ENCODE measurements at places on chromosomes 7 and 10. TPM values are rescaled to one million over a fixed set of nuclear protein-coding genes. Genes with fewer than 3 reads are reported as not detected.

Gene CASP7
- polyA plus RNA-seq, result 8.9 TPM

Gene HOXA10
- polyA plus RNA-seq, result not detected

Gene CPN1
- 0.17 TPM for polyA plus RNA-seq

- DNase-seq, result peak; percentile 28
These were observed 32.1 kb downstream of the LRRC27 start for GRCh38 chr10:132363921-132364593.

- DNase-seq, result peak; percentile 40
These were observed 8.1 kb downstream of the PDE1C start for GRCh38 chr7:32062150-32062549.

- peak; percentile 76 for DNase-seq
These were observed 50.5 kb upstream of the FOXK1 start for GRCh38 chr7:4631380-4632179.

Data from K562 (cell line).